GM04503 (cell line): ENCODE measurements at places on chromosomes 3 and 15.

GRCh38 chr3:63912768-63913588, 795 bp upstream of the SCAANT1 start:
- no peak for DNase-seq

GRCh38 chr3:169640467-169641148, 22.9 kb downstream of the MECOM start:
- no peak for DNase-seq

GRCh38 chr3:105065895-105066839, 300.5 kb upstream of the ALCAM start:
- no peak for DNase-seq

GRCh38 chr3:54424292-54424691, 301.9 kb downstream of the CACNA2D3 start:
- DNase-seq: no peak

DNA sequence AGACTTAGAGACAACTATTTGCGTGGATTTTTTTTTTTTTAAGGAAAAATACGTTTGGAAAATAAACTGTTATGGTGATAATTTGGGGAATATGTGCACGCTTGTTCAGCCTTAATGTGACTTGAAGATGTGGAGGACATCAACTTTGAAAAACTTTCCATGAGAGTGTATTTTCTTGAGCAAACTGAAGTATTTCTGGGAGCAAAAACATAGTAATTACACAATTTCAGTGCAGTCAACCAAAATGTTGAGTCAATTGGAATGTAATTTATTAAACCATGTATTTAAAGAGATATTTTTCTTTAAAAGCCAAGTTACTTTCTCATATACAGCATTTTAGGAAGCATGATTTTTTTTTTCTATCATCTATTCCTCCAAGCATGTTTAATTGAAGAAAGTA, 80.3 kb upstream of the FLNB start:
- DNase-seq: no peak

DNA sequence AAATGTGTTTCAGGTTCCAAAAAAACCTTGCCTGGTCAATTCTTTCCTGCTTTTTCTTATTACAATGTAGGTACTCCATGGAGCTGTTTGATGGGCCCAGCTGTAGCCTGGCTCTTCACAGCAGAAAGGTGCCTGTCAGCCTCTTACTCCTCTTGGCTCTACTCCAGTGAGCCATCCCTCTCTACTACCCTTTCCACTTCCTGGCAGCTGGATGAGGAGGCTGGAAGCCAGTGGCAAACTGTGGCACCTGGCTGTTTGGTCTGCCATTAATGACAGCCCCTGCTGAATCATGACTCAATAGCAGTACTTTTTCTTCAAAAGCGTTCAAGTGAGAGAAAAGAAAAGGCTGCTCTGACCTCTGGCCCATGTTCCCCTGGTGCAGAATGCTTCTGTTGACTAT, 618.1 kb downstream of the PYDC2 start:
- no peak for DNase-seq

GRCh38 chr15:43465100-43465499, 27.9 kb downstream of the TP53BP1 start:
- DNase-seq: peak; percentile 62

GRCh38 chr3:95277613-95278012, 1214.8 kb downstream of the NSUN3 start:
- no peak for DNase-seq

- no peak for DNase-seq
Measured at GRCh38 chr15:58458076-58458475, 26.3 kb downstream of the LIPC start.

GRCh38 chr3:59609657-59610348, 560.0 kb upstream of the CFAP20DC start:
- no peak for DNase-seq

GRCh38 chr15:25803541-25803940, 59.6 kb downstream of the ATP10A start:
- no peak for DNase-seq

DNA sequence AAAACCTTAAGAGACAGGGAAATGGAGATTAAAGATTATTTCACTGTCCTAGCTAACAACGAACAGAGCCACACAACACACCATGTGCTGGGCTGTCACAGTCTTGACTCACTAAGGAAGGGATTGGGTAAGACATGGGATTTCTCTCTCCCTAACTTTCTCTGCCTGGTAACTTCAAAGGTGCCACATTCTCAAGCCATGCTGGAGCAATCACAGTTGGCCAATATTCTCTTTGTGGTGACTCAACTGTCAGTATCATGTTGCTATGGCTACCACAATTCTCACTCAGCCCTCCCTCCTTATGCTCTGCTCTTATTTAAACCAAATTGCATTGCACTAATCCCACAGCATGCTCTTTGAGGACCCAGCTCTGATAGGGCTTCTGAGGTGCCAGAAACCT, 74.0 kb downstream of the OXNAD1 start:
- peak; percentile 98 for DNase-seq

- DNase-seq: peak; percentile 51
Measured at GRCh38 chr15:52679232-52680040, at the start of gene ATOSA. Gene ATOSA, minus strand, starts transcription at chr15:52679388. Its CDS starts 1,367 bp downstream, at chr15:52678021.

- DNase-seq: no peak
Measured at GRCh38 chr3:71194785-71195184, 388.7 kb downstream of the FOXP1 start.

GRCh38 chr15:50262533-50262932, 3.0 kb downstream of the HDC start:
- no peak for DNase-seq

DNA sequence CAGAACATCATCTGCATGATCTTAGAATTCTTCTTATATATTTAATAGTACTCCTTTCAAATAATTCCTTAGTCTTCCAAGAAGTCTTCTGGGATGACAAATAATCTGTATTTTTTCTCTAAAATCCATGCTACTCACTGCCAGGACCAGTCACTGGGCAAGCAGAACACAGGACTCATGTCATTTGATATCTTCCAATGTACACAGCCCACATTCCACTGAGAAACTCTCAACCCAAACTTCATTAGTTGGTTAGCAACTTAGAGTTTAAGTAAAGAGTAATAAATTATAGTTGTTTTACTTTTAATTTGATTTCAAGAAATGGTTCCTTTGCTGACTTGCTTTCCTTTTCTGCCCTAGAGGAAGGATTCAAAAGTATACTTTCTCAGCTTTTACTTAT, 317.0 kb downstream of the VGLL3 start:
- DNase-seq: no peak

DNA sequence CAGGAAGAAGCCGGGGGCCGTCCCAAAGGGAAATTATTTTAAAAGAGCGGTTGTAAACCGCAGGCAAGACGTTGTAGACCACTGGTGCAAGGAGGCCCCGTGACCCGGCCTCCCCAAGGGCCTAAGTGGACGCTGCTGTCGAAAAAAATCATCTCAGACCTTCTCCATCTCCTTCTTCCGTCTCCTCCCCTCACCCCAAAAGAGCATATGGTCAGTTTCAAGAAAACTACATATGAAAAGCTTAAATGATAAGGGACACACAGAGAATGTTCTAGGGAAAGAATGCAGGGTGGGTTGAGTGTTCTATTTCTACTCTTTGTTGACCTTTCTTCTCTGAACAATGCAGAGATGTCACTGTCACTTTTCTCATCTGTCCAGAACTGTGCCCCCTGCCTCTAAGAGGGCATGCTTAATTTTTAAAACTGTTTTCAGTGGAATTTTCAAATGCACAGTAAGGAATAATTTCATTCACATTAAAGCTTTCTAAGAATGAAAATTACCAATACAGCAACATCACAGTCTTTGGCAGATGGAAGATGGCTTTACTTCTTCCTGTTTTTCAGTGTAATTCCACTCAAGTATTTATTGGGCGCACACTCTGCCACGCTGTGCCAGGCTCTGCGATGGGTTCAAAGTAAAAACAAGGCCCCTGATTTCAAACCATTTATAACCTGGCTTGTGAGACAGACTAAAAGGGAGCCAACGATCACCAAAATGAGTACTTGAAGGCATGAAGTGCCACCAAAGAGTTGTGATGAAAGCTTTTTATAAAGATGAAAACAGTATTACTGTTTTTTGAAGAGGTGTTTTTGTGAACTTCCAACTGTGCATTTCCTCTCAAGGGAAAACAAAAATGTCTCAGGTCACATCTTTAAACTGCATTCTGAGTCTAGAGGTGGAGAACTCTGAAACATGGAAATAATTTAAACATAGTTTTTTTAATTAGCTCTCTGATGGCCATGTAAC, 891 bp upstream of the TOP2B start:
- DNase-seq: no peak

DNA sequence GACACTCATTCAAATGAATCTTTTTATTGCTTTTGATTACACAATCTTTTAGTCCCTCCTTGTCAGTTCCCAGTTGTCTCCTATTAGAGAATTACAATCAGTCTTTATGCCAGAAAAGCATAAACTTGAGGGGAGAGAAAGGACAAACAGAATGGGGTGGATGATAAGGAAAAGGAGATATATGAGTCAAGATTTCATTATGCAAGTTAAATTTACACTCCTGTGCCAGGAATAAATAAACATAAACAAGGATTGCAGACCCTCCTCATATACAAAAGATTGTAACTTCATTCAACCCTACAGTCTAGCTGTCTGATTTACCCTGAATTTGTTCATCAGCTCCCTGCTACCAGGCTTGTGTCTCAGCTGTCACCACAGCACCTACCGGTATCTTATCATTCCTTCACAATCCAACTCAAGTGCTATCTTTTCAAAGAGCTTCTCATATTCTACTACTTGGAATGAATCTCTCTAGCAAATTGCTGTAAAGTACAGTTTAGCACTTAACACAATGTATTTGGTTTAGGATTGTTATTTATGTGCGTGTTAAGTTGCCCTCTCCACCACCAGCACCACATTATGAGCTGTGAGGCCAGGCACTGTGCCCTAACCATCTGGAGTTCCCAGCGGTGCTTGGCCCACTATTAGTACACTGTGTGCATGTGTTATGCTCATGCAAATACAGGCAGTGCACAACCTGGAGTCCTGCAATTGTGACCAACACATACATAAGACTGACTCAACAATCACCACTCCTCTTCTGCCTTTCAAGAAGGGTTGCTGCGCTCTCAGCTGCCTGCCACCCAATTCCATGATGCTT, 504.1 kb downstream of the TBL1XR1 start:
- DNase-seq: no peak

- DNase-seq: no peak
Measured at GRCh38 chr15:29612701-29613100, 209.6 kb downstream of the TJP1 start.

- DNase-seq: no peak
Measured at GRCh38 chr3:73206030-73206429, 144.6 kb downstream of the EBLN2 start.

DNA sequence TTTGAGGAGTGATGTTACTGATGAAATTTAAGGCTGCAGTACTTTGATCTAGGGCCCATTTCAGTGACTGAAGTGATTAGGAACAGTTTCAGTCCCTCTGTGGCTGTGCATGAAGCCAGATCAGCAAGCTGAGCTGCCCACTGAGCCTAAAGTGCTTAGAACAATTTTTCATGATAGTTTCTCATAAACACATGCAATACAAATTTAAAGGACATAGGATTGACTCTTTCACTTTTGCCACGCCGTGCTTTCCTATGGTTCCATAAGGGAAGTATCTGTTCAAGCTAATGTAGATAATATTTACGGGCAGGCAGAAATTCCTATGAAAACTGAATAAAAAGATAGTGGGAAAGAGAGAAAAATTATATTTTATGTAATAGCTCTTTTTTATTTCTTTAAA, 10.6 kb downstream of the ANKUB1 start:
- DNase-seq: no peak
